ENCODE measurements at places on chromosomes 4 and X.

- DNase-seq = no peak
Measured at GRCh38 chr4:38495446-38495845, 168.6 kb upstream of the KLF3 start.

DNA sequence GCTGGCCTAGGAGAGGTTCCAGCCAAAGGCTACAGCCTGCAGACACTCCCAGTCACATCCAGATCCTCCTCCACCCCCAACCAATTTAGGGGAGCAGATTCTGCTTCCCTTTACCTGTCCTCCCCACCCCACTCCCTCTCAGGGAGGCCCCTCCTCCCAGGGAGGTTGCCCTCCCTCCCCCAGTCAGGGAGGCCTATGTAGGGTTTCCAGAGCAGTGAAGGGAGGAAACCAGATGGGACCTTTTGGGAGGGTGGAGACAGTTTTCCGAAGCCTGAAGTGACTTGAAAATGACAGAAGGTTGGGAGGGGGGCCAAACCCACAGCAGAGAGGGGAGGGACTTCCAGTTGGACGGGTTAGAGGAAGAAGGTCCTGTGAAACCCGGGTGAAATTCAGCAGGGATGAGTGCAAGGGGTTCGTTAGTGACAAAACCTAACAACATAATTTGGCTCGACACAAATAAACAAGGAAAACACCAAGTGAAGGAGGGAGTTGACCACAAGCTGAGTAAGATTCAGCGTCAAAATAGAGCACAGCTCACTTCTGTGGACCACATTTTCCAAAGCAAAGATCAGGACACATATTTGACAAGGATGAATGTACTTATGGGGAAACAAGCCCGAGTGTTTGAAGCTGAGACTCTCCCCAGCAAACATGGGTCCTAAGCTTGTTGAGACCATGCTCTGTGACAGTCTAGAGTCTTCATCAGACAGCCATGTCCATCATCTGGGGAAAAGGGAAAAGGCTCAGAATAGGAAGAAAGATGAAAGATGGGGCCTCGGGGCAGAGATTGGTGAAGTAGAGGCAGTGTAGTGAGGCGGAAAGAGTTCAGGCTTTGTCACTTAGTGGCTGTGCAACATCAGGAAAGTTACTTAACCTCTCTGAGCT is 46.4 kb downstream of the PRPS1 start:
- no peak for DNase-seq

DNA sequence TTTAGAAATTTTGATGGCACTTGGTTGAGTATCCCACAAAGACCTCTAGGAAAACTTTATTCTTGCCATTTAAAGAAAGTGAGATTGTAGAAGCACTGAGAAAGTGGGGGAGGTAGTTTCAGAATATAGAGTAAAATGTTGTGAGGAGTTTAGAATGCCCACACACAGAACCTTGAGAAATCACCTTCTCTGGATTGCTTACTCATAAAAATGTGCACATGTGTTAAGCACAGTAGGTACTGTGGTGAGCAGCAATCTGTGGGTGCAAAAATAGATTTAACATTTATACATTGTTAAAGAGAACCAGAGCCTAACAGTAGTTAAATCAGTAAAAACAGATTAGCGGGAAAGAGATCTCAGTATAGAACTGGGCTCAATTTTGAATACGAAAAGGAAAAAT is 201.2 kb upstream of the NWD2 start:
- no peak for DNase-seq

- no peak for DNase-seq
Measured at GRCh38 chrX:101252634-101253033, 33.0 kb downstream of the DRP2 start.

- no peak for DNase-seq
Measured at GRCh38 chr4:7153711-7154110, 38.6 kb upstream of the SORCS2 start.

GRCh38 chr4:15186149-15186548 is 183.9 kb downstream of the CPEB2 start:
- no peak for DNase-seq

GRCh38 chr4:182413550-182413949 is 170.3 kb downstream of the TENM3 start:
- no peak for DNase-seq

DNA sequence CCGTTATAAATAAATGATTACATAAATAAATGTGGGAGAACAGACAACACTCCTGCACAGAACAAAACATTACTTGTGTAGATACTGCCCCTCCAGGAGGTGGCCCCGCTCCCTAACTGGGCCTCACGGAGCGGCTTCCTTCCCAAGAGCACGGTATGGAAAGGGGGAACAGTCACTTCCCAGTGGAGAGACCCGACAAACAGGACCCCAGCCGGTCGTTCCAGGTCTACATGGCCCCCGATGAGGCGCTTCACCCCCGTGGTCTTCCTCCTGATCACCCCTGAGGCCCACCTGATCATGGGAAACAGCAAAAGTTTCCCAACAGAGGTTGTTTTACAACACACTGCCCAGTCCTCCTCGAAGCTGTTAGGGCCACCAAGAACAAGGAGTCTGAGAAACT is 6.6 kb upstream of the SLC6A8 start:
- DNase-seq = no peak

DNA sequence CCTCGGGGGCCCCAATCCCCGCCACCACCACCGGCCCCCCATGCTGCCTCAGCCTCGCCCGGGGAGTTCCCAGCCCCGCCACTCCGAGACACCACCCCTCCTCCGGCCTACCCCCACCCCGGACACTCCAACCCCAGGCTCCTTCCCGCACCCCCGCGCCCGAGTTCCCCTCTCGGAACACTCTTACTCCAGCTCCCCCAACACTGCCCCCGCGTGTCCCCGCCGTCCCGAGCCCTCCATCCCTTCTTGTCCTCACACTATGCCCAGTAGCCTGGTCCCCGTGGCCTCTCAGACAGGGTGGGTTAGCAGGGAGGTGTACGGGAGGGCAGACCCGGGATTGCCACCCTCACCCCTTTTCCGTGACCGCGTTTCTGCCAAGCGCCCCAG is 276.1 kb downstream of the BCOR start:
- no peak for DNase-seq

DNA sequence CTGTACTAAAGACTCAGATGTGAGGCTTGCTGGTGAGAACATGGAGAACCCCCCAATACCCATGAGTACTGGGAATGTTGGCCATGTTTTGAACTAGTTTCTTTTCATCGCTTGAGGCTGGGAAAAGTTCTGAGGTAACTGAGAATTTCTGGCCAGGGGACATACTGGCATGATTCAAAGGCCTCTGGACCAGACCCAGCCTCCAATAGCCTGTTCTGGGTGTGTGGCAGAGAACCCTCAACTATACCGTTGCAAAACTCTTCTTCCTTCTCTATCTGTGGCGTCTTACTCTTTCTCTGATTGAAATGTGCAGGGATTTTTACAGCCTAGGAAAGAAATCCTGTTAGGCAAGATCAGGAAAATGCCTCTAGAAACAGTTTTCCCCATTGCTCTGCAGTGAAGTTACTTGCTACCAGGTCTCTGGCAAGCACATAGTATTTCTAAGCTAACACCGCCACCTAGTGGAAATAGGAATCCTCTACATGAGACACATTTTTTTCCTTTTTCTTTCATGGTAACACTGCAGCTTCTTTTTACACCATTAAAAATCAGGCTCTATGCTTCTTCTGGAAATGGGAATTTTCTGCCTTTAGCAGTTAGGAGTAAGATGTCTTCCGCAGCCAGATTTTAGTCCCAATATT is 170.7 kb upstream of the ZCCHC13 start:
- peak; percentile 26 for DNase-seq

- DNase-seq = no peak
Measured at GRCh38 chr4:113708250-113708649, 53.3 kb downstream of the CAMK2D start.

DNA sequence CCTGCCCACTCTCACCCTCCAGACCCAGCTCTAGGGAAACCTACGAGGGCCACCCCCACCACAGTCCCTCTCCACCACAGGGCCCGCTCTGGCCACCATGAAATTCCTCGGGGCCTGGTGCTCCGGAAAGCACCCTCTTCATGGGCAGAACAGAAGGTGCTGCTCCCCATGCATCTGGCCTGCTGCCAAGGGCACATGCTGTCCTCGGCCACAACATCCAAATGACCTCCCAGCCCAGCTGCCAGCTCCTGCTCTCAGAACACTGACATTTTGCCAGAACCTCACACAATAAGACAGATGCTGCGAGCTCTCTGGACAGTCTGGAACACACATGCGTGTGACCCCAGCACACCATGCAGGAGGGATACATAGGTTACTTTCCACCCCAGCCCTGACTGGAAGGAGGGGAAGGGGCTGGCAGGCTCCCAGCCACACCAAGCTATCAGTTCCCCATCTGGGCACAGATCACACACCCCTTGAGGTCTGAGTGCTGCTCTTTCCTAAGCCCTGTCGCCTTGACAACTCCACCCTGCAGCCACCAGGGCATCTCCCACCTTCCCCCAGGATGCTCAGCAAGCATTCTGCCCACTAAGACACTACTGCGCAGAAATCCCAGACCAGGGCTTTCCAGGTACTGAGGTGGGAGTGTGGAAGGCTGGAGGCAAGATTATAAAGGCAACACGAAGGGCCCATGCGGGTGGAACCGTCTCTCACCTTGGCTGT is 5.8 kb downstream of the CCNQ start:
- no peak for DNase-seq

DNA sequence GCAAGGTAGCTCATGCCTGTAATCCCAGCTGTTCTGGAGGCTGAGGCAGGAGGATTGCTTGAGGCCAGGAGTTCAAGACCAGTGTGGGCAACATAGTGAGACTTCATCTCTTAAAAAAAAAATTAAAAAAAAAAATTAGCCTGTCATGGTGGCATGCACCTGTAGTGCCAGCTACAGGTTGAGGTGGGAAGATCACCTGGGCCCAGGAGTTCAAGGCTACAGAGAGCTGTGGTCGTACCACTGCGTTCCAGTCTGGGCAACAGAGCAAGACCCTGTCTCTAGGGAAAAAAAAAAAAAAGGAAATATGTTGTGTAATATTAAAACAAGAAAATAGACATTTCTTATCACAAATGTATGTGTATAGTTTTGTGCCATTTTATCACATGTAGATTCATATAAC is 97.8 kb downstream of the LARP1B start:
- DNase-seq = no peak

DNA sequence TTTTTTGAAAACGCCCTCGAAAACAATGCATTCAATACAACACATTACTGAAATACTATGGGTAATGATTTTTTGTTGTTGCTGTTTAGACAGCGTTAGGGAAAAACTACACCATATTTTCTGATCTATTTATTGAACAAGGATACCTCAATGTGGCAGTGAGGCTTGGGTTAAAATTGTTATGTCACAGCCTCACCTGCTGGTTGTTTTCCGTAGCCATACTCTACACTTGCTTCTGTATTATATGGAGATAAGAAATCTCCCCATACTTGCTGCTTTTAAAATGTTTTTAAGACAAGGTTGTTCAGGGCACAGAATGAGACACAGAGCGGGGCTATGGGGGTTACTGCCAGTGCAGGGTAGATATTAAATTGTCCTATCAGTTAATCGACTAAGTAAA is 221.6 kb upstream of the FTHL17 start:
- no peak for DNase-seq

DNA sequence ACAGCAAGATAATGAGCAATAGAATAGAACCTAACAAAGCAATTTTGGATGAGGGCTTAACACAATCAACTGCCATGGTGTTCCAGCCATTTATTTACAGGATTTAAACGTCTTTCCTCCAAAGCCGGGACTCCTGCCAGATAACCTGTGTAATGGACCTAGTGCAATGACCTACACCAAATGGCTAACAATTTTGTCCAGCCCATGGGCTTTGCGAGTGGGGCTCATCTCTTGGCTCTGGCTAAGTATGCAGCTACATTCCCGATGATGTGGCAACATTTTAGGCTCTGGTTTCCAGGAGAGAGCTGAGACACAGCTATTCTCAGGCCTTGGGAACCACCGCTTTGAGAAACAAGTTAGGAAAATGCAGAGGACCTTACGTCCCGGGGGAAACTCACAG is 822.3 kb upstream of the FTHL17 start:
- DNase-seq = no peak

DNA sequence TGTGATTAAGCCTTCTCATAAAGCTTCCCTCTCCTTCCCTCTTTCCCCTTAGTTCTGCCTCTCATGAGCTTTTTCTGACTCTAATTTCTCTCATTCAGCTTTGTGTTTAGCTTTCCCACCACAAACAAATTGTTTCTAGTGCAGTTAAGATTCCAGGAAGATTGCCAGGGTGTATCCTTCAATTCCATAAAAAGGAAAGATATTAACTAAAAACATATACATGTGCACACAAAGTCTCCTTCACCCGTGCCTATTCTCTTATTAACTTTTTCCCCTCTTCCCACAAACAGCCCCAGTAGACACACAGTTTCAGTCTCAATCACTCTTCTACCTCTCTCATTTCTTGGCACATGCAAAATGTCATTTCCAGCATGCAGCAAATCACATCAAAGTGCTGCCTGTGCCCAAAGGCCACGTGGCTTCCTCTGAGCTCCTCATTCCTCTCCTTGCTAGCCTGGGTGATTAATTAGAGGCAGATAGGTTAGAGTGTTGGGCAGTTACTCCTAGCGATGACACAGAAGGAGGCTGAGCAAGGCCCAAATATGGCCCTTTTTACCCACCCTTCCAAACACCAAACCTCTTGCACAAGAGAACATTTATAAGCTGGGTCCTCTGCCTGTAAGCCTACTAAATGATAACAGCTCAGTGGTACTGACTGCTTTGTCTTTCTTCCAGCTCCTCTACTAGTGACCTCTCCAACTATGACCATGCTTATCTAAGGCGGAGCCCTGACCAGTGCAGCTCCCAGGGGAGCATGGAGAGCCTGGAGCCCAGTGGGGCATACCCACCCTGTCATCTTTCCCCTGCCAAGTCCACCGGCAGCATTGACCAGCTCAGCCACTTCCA is 159.6 kb downstream of the SOWAHB start:
- peak; percentile 94 for DNase-seq

DNA sequence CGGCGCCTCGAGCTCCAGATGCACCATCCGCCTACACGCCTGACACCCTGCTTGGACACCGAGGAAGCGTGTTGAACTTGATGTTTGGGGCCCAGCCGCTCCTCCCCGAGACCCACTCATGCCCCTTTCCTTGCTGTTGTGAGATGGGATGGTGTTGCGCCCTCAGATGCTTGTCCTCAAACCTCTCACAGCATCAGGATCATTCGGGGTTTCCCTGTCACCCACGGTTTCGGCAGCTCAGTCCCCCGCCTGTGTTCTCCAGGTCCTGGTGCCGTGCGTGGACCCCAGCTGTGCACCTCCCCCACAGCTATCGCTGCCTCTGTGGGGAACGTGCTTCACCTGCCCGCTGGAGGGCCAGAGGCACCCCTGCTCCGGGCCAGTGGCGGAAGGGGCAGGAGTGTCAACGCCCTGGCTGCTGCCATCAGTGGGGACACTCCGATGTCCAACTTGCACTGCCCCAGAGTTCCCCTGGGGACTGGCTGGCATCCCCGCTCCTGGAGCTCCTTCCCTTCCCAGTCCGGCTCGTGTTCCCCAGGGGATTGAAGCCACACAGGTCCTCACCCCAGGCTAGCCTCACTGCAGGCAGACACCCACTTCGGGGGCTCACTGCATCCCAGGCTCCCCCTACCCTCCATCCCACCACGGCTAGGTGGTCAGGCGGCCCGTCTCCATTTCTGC is 82.3 kb upstream of the ADRA2C start:
- DNase-seq = no peak
